ENCODE measurements at places on chromosomes 1 and 21. TPM values are rescaled to one million over a fixed set of nuclear protein-coding genes. Genes with fewer than 3 reads are reported as not detected.

DNA sequence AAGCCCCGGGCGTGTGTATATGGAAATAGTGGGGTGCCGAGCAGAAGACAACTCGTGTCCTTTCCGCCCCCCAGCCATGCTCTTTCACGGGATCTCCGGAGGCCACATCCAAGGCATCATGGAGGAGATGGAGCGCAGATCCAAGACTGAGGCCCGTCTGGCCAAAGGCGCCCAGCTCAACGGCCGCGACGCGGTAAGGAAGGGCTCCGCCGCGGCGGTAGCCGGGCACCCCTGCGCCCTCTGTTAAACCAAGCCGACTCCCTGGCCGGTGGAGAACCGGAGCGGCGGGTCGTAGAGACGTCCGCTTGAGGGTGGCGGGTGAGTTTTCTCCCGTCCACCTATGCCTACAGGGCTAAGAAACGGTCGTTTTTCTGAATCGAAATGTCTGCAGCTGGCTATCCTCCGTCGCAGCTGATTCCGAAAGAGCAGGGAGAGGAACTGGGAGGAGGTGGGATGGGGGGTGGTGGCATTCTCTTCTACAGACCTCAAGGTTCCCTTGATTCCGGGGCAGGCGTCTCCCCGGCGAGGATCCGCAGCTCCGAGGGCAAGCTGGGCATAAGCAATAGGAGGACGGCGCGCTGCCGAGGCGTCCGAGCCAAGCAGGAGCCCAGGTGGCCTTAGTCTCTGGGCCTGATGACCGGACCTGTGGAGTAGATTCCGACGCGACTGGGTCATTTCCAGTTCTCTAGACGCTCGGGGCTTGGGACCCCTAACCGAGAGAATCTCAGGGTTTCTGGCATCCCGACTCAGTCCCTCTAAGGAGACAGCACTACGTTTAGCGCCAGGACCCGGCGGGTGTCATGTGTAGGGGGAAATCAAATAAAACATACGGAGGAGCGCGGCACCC, 856 bp downstream of the LHX9 start:
- no peak for DNase-seq

LCE1B gene
- not detected for total RNA-seq

SHISAL2A gene
- 3.2 TPM for total RNA-seq

GRCh38 chr1:82079607-82080006, 278.9 kb downstream of the ADGRL2 start:
- DNase-seq, result no peak

DYNLT5 gene
- 0.32 TPM for total RNA-seq

ARHGAP30 gene
- 16.2 TPM for total RNA-seq

DNA sequence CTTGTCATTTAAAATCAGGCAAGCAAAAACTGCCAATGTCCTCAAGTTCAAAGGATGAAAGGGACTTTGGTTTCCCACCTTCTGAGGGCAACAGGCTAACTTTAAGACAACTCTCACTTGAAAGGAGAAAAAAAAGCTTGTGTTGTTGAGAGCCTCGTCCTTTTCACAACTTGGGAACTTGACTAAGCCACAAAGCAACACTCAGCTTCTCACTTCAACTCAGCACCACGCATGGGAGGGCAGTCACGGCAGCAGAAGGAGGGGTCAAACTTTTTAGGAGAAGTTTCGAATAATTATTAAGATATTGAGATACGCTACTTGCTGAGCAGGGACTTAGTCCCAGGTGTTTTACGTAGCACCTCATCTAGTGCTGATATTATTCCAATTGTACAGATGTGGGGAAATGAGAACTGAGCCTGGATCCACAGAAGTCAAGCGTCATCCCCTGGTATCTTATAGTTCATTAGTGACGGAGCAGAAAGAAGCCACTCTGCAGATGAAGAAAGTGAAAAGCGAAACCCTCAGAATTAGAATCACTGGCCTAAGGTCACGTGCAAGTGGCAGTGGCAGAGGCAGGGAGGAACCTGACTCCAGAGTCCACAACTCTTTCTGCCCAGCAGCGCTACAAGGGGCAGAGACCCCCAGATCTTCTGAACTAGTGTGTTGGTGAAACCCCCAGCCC, 83.6 kb downstream of the JAK1 start:
- no peak for DNase-seq

Measured in mucosa of gallbladder (tissue), 1 donor.